Nephron progenitor cell (in vitro differentiated cells): ENCODE measurements at places on chromosomes 16 and 17.
A peak's percentile ranks its signal among the peaks of the same experiment; 100 is the strongest.

GRCh38 chr17:82593590-82594087 lies 54.6 kb downstream of the WDR45B start:
- DNase-seq = no peak

- DNase-seq = no peak
These were observed 8.4 kb downstream of the CBX4 start for GRCh38 chr17:79830763-79831264.

DNA sequence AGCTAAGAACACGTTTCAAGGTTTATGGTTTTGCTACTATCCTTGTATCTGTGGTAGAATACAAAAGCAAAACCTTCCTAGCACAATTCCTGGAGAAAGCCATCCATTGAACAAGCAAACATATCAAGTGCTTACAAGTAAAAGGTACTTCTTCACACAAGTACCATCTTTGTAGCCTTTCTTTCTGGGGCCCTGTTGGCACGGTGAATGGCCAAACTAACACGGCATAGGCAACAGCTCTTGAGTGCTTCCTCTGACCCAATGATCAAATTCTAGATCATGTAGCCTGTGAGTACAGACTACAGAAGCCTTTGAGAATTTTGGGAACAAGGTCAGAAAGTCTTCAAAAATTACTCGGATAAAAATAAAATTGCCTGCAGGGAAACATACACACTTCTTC lies 57.9 kb downstream of the ANKFY1 start:
- no peak for DNase-seq

DNA sequence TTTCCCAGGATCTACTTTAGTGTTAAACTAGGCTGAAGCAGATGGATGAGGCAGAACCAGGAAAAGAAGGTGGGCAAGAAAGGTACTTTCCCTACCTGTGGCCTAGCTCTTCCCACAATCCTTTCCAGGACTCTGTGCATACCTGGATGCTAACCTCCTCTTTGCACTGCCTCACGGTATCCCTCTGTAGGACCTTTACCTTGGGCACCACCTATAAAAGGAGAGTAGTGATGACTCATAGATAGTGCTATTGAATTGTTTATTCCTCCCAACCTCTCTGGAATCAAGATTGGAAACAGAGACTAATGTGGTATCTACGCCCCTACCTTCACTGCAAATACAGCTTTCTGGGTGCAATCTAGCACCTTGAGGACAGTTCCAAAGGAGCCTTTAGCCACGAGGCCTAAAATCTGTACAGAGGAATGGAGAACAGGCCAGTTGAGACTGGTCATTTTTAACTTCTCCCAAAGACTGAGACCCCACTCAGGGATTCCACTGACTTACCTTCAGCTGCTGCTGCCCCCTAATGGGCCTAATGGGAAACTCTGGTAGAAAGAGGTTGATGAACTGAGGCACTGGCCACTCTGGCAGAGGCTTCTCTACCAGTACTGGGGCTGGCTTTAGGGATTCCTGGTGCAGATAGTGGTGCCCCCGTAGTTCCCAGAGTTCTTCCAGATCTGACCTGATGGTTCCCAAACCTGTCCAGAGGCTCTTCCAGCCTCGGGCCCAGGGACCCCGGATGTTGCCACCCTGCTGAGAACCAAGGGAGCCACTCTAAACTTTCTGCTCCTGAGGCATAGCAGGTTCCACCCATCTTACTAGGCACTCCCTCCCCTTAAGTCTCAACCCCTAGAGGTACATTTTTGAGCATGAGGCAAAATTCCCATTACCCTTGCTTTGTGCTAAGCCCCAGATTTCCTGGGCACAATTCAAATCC lies 781 bp downstream of the RSKR start:
- peak; percentile 46 for DNase-seq

DNA sequence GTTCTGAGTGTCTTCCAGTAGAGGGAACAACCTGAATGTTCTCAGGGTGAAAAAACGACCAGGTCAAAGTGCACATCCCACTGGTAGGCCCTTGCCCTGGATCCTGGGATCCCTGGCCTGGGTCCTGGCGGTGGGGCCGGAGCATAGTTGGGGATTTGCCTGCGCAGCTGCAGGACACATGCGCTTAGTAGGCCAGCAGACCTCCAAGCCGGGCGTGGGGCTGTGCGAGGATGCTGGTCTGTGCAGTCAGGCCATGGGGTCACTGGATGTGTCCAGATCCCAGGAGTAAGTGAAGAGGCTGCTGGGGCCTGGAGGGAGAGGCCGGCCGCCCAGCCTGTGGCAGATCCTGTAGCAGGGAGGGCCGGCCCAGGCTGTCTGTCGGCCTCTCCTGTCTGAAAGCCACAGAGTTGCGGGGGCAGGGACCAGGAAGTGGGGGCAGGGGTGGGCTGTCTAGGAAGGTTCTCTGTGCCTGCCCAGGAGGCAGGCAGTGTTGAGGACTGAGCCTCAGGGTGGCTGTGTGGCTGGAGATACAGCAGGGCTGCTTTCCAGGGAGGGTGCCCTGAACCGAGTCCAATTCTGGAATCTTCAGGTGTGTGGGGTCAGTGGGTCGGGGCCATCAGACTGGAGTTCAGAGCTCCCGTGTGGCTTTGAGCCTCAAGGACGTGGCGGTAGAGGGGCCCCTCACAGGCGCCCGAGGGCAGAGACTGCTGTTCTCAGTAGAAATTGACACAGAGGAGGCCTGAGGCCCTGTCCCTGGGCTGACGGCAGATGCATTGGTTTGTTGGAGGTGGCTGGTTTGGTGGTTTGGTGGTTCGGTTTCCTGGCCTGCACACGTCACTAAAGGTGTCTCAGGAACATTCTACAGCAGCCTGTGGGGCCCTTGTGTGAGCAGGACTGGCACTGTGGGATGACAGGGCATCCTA lies 17.2 kb upstream of the NUDT16L1 start:
- no peak for DNase-seq

GRCh38 chr17:49082231-49082630 lies 50.3 kb upstream of the B4GALNT2 start:
- DNase-seq = no peak

- no peak for DNase-seq
These were observed 3.6 kb upstream of the FBXO47 start for GRCh38 chr17:38970804-38971203.

GRCh38 chr17:68314916-68315535 lies 23.7 kb downstream of the ARSG start:
- no peak for DNase-seq
